ENCODE measurements at places on chromosomes 12 and 14. TPM values are rescaled to one million over a fixed set of nuclear protein-coding genes. Genes with fewer than 3 reads are reported as not detected.

The LRCOL1 gene
- total RNA-seq: not detected

The HOXC6 gene
- total RNA-seq: not detected

The VEZT gene
- 93.5 TPM for total RNA-seq

The HAL gene
- 2.1 TPM for total RNA-seq

The TAS2R9 gene
- not detected for total RNA-seq

The SLC2A3 gene
- 888 TPM for total RNA-seq

All from mononuclear cell (primary cell).